ENCODE measurements at places on chromosomes 1 and 21. TPM values are rescaled to one million over a fixed set of nuclear protein-coding genes. Genes with fewer than 3 reads are reported as not detected.

GRCh38 chr1:223765036-223765718, 52.8 kb downstream of the CAPN2 start:
- DNase-seq: no peak

DNA sequence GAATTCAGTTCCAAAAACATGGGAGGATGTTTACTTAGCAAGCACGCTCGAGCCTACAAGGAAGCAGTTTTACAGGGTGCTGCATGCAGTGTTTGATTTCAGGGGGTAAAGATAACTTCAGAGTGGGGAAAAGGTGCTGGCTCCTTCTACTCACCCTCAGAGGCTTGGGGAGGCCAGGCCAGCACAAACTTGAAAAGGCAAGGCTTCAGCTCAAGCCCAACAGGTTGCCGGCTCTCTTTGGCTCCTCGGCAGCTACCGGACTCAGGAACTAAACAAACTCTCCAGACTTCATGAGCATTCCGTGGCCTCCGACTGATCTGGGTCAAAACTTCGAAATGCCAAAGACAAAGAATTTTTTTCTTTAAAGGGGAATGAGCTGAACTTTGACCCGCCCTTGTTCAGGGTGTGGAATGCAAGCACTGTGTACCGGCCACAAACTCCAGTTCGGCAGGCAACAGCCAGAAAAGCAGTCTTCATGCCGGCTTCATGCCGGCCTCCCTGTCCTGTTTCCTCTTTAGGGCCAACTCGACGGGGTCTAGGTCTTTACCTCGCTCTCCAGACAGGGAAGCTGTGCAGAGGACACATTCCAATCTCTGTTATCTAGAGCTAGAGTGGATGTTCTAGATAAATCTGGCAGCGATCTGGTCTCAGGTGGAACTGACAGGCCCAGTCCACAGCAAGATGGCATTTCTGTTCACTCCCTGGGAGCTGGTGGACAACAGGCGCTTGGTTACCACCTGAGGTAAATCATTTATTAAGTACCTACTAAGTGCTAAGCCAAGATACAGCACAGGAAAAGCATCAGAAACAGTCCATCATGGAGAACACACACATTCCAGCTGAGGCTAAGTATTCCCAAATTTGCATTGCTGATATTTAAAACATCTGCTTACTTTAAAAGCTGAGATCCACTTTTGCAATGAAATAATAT, 75.0 kb downstream of the CD46 start:
- DNase-seq: no peak

- no peak for DNase-seq
Measured at GRCh38 chr1:208829595-208829994, 585.4 kb upstream of the PLXNA2 start.

DNA sequence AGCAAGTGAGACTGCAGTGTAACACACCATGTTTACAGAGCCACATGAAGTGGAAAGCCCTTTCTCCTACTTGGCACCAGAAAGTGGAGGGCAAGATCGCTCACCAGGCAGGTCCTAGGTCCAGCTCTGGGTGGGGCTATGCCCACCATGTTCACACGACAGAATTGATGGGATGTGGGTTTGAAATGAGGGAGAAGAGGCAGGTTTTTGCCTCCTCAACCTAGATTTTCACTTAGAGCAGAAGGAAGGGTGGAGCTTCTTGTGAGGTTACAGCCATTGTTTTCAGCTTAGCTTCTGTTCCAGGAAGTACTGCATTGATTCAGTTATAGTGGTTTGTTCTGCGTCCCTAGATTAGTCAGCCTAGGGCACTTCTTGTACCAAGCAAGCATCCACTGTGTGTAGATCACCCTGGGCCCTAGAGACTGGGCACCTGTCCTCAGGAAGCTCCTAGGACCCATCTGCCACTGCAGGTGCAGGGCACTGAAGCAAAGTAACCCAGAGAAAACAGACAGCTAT, 2.3 kb downstream of the CD53 start:
- DNase-seq: no peak

GRCh38 chr1:234896477-234897389, 231.9 kb downstream of the TOMM20 start:
- no peak for DNase-seq

GRCh38 chr1:116693759-116694480, 26.4 kb upstream of the IGSF3 start:
- peak; percentile 67 for DNase-seq

- no peak for DNase-seq
Measured at GRCh38 chr1:154784924-154785531, 85.1 kb downstream of the KCNN3 start.

- no peak for DNase-seq
Measured at GRCh38 chr1:110951161-110951560, 12.6 kb downstream of the LRIF1 start.

DNA sequence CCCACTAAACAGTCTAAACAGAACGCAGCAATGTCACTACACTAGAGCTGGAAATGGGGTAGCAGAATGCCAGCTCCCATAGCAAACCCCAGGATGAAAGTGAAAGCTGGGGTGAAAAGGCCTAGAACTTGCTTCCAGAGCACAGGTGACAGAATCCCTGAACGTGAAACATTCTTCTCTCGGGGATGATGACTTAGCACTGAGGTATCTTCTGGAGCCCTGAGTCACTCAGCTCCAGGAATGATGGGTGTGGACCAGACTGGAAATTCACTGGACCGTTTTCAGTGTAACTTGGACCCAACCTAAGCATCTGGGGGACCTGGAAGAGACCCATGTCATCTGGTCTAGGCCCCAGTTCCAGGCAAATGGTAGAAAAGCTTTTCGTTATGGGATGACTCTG, 108.9 kb downstream of the CDC7 start:
- no peak for DNase-seq

The S100A3 gene
- total RNA-seq: 5.3 TPM

The GRHL3 gene
- not detected for total RNA-seq

The VWA5B1 gene
- not detected for total RNA-seq

The SLC16A4 gene
- 91.7 TPM for total RNA-seq

The C1orf141 gene
- total RNA-seq: not detected
